ENCODE measurements at places on chromosomes 7 and 10.

GRCh38 chr10:55368467-55368866 is 567.4 kb upstream of the PCDH15 start:
- DNase-seq = no peak

GRCh38 chr7:142746264-142746663 is 3.0 kb upstream of the PRSS1 start:
- no peak for DNase-seq

DNA sequence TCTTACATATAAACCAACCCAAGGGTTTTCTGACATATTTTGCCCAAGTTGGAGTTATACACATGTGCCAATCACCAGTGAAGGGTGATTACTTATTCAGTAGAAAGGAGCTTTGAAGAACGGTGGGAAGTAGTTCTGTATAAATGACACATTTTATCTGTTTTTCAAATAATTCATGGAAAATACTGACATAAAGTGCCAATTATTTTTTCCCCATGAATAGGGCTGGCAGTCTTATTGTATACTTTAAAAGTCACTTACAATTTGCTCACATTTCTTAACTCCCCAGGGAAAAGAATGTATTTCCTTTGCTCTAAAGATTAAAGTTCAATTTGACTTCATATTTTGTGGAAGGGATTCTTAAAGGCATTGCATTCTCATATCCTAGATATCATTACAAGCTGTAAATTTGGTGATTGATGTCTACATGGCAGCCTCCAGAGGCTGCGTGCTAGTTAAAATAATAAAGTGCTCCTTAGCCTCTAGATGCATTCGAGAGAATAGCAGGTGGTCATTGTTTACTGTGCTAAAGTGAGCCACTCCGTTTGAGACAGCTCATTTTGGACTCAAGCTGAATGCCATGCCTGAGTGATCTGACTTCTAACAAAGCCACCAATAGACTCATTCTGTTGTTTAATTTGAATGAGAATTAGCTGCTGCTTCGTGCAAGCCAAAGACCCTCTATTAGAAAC is 148.8 kb upstream of the NRP1 start:
- DNase-seq = no peak

DNA sequence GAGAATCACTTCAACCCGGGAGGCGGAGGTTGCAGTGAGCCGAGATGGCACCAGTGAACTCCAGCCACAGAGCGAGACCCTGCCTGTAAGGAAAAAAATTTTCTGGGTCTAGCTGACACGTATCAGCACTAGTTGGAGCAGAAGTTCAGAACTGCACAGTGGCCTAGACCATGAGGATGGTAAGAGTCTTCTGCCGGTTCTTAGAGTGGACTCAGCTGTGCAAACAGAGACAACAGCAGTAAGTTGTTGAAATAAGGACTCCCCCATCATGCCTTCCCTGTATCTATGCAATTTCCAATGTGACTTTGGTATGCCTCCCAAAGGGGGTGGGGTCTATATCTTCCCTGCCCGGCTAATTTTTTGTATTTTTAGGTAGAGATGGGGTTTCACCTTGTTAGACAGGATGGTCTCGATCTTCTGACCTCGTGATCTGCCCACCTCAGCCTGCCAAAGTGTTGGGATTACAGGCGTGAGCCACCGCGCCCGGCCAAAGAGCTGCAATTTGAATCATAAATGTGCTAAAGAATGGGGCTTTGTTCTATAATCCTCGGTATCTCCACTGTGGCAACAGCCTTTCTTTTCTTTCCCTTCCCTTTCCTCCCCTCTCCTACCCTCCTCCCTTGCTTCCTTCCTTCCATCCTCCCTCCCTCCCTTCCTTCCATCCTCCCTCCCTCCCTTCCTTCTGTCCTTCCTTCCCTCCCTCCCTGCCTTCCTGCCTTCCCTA is 14.5 kb upstream of the RNF216 start:
- no peak for DNase-seq

DNA sequence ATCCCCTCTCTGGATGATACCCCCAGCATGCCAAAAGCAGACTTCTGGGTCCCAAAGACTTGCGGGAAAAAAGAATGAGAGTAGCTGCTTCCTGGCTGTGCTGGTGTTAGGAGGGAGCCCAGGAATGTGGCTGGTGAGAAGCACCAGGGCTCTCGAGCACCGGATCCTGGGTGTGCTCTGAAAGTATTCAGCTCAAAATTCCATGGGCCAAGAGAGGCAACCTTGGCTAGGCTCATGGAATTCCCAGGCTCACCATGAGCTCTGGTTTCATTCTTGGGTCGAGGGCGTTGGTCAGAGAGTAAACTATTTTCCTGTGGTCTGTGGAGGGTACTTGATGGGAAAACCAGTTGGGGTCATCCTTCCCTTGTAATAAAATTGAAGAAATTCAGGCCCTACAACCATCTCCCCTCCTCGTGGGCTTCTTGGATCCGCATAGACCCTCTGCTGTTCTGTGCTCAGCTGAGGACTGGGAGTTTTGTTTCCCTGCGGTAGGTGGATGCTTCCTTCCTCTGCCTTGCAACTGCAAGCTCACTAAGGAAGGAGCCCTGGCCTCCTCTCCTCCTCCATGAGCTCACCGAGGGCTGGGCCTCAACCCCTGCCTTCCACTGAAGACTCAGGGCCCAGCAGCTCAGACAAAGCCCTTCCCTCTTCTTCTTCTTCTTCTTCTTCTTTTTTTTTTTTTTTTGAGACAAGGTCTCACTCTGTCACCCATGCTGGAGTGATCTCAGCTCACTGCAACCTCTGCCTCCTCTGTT is 34.5 kb upstream of the AQP1 start:
- DNase-seq = no peak

GRCh38 chr7:70743531-70744325 is 388.2 kb upstream of the GALNT17 start:
- DNase-seq = no peak

GRCh38 chr7:108055611-108056021 is 52.7 kb upstream of the LAMB1 start:
- no peak for DNase-seq

GRCh38 chr10:50605269-50605950 is 18.3 kb downstream of the SGMS1 start:
- peak; percentile 96 for DNase-seq

- no peak for DNase-seq
Measured at GRCh38 chr7:100687261-100687660, 6.8 kb downstream of the GIGYF1 start.

DNA sequence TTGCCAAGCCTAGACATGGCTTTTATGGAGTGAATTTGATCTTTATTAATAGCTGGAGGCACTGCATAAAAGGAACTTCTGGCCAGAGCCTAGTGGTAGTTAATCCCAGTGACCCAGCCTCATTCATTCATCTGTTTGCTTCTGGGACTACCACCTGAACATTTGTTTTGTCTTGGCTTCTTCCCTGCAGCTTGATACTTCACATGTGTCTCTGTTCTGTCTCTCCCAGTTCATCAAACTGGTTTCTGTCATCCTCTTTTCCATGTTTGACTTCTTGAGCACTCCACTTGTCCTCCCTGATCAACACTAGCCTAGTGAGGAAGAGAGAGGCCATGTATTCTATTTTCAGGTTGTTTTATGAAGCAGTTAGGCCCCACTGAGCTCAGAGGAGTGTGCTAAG is 163.6 kb downstream of the NRG3 start:
- no peak for DNase-seq

- DNase-seq = no peak
Measured at GRCh38 chr7:137003086-137003485, 134.6 kb downstream of the CHRM2 start.

DNA sequence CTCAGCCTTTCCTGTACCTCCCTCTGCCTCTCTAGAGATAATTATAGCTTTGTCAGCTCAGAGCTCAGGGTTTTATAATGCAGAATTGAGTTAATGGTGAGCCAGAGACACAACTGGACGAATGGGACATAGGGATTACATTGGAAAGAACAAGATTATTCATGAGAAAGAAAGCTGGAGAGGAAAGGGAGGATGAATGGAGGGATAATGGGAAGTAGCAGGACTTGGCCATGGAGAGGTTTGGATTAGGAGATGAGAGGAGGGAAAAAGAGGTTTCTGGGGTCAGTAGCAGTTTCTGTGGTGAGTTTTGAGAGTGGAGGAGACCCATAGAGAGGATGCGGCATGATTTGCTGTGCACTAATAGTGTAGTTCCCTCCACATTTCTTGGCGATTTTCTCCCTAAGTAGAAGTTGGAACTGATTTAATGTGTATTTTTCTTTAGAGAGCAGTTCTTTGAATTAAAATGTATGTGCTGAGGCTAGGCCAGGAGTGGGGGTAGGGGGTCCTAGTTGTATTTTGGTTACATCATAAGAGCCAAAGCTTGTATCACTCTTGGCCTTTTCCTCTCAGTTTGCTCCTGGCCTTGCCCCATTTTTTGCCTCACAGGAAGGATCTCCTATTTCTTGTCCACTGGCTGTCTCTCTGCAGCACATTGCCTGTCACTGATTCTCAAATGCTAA is 107.4 kb downstream of the MKX start:
- DNase-seq = no peak

DNA sequence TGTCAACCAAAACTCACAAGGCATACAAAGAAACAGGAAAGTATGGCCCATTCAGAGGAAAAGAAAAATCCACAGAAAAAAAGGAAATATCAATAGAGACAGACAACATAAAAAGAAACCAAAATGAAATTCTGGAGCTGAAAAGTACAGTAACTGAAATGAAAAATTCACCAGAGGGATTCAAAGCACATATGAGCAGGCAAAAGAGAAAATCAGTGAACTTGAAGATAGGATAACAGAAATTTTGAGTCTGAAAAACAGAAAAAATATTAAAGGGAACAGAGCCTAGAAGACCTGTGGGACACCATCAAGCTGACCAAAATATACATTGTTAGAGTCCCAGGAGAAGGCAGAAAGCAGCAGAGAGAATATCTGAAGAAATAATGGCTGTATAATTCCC is 60.6 kb downstream of the XPNPEP1 start:
- DNase-seq = no peak

- no peak for DNase-seq
Measured at GRCh38 chr7:154865984-154866685, 136.8 kb downstream of the PAXIP1 start.

GRCh38 chr7:139132887-139133286 is 23.4 kb upstream of the ZC3HAV1 start:
- DNase-seq = no peak

DNA sequence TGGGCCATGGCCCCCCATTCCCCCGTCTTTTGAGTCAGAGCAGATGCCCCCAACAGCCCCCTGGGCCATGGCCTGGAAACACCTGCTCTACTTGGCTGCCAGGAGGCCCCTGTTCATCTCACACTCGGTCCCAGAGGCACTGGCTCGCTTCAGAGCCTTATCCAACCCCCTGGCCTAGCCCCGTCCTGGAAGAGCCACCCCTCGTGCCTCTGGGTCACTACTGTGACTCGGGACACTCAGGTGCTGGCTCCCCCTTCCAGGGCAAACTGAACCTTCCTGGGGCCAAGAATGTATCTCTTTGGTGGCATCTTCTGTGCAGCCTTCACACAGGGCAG is 7.0 kb downstream of the POLR2J start:
- DNase-seq = no peak

DNA sequence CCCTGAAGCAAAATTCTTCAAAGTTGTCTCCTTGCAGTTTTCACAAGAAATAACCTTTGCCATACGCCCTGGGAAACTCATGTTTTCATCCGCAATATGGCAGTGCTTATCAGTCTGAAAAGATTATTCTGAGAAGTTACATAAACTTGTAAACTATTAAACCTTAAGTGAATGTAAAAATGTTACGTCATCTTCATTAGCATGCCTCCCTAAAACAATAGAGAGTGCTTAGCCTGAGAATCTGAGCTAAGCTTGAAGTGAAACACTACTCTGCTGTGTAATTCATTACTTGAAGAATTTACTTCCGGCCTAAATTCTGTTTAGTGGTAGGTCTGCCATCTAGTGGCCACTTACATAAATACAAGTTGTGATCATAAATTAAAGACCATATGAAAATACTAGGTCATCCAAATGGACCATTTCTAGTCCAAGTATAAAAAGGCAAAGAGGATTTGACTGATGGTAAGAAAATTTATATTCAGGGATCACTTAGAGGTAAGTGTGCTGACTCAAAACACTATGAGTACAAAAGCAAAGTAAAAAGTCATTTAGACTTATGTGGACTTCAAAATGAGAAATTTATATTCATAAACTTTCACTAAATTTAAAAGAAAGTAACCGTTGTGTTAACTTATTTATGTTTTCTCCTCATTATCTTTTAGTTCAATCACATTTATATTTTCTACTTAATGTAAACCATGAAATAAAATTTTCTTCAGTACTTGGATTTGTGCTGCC is 745.1 kb upstream of the LRRTM3 start:
- no peak for DNase-seq

- no peak for DNase-seq
Measured at GRCh38 chr10:107971411-107971810, 806.9 kb upstream of the SORCS1 start.

- DNase-seq = no peak
Measured at GRCh38 chr7:39672176-39672575, 48.8 kb downstream of the RALA start.

DNA sequence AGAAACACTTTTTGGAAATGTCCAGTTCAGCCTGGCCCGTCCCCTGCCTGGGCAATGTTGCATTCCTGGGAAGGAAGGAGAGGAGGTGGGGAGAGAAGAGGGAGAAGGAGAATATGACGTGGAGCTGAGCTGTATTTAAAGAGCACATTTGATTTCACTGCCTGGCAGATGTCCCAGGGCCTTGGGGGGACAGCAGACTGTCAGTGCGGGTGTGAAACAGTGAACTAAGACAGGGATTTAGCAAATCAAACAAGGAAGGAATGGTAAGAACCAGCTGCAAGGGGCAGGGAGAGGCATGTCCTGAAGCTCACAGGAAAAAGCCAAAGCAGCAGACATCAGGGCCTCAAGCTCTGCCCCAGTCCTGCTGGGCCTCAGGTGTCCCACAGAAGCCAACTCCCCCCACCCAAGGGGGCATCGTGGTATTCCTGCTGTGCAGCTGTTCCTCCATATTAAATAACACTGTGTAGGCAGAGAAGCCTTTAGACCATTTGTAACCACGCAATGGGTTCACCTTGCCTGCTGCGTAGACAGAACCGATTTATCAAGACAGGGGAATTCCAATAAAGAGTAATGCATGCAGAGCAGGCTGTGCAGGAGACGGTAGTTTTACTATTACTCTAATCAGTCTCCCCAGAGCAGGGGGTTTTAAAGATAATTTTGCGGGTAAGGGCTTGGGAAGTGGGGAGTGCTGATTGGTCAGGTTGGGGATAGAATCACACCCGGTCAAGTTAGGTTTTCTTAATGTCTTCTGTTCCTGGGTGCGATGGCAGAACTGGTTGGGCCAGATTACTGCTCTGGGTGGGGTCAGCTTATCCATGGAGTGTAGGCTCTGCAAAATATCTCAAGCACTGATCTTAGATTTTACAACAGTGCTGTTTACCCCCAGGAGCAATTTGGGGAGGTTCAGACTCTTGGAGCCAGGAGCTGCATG is 18.3 kb downstream of the LEP start:
- DNase-seq = no peak

DNA sequence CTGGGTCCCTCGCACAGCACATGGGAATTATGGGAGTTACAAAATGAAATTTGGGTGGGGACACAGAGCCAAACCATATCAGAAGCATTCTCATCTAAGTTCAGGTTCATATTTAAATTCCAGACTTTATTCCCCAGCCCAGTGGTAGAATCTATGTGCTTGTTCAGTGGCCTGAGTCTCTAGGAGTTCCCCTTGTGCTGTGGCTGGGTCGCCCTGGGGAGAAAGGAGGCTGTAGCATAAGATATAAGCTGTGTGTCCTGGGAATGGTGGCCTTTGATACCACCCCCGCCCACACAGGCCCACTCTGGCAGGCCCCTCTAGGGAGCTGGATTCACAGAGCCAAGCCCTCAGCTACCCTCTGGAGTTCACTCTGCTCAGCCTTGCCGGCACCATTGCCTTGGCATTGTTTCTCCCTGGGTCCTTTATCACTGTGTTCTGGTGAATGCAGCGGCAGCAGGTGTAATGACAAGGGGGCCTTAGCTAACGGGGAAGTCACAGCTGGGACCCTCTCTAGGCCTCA is 64.2 kb downstream of the MINDY4 start:
- DNase-seq = no peak

GRCh38 chr10:34507217-34507616 is 307.9 kb downstream of the PARD3 start:
- no peak for DNase-seq

Data from non-pigmented ciliary epithelial cell (primary cell).